Forelimb muscle (tissue), 1 donor: ENCODE measurements at places on chromosomes 5 and 9. TPM values are rescaled to one million over a fixed set of nuclear protein-coding genes. Genes with fewer than 3 reads are reported as not detected.

Gene RPS14
- 3,181 TPM for polyA plus RNA-seq

Gene ZNF782
- 3.4 TPM for polyA plus RNA-seq

Gene GHR
- 20.0 TPM for polyA plus RNA-seq

Gene IRX2
- polyA plus RNA-seq, result 0.13 TPM

Gene DNAH5
- polyA plus RNA-seq, result 0.57 TPM

Gene GAS1
- polyA plus RNA-seq, result 64.7 TPM

Gene AQP3
- 5.3 TPM for polyA plus RNA-seq

Gene SEMA5A
- 27.1 TPM for polyA plus RNA-seq

DNA sequence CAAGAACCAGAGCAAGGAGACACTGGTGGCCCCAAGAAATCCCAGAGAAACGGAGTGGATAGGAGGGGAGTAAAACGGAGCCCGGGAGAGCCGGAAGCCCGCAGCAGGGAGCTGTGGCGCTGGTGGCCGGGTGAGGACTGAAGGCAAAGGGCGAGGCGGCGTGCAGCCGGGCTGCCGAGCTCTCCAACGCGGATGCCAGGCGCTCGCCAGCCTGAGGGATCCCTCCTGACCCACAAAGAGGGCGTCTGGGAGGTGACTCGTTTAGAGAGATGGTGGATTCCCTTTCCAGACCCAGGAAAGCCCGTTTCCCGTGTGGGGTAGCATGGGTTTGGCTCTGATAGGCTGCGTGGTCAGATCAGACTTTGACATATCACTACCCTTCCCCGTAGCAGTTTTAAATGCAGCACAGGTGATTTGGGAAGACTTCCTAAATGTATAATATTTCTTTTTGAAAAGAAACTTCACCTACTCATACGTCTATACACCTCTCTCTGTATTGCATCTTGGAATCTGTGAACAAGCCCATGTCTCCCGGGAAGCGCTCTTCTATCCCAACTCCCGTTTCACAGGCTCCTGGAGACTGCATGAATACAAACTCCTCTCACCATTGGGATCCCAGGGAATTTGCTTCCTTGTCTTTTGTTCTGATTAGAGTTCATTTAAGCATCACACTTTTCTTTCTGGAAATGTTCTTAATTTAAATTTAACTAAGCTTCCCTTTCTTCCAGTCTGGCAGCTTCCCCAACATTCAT is 158.1 kb downstream of the C9orf152 start:
- DNase-seq, result no peak

DNA sequence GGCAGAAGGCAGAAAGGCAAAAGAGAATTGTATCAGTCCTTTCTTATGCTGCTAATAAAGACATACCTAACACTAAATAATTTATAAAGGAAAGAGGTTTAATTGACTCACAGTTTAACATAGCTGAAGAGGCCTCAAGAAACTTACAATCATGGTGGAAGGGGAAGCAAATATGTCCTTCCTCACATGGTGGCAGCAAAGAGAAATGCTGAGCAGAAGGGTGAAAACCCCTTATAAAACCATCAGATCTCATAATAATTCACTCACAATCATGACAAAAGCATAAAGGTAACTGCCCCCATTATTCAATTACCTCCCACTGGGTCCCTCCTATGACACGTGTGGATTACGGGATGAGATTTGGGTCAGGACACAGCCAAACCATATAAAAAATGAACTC is 312.5 kb upstream of the PTGER4 start:
- no peak for DNase-seq

DNA sequence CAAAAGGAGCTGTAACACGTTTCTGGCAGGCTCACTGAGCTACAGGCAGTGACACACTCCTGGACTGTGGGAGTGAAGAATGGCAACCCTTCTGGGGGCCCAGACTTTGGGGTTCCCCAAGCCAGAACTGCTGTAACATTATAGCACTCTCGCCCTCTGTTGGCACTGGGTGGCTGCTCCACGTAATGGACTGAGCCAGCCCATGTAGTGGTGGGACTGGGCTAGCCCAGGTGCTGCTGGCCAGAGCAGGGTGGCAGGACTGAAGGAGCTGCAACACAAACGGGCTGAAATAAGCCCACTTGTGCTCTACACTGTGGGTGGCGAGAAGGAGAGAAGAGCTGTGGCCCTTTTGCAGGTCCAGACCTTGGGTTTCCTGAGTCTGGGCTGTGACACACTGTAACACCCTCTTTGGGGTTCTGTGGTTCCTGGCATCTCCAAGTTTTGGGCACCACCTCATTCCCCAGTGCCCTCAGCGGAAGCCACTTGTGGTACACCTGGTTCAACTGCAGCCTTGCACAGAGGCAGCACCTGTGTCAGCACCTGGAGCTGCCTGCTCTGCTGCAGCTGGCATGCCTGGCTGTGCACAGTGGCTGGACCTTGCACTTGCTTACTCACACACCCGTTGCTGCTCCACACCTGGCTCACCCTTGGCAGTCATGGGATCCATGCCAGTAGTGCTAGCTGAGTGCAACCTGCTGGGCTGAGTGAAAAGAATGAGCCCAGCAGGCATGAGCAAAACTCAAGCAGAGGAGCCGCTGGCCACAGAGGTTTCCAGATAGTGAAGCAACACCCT is 95.0 kb upstream of the PRR16 start:
- no peak for DNase-seq

GRCh38 chr5:38722918-38723317 is 122.9 kb upstream of the OSMR start:
- no peak for DNase-seq

DNA sequence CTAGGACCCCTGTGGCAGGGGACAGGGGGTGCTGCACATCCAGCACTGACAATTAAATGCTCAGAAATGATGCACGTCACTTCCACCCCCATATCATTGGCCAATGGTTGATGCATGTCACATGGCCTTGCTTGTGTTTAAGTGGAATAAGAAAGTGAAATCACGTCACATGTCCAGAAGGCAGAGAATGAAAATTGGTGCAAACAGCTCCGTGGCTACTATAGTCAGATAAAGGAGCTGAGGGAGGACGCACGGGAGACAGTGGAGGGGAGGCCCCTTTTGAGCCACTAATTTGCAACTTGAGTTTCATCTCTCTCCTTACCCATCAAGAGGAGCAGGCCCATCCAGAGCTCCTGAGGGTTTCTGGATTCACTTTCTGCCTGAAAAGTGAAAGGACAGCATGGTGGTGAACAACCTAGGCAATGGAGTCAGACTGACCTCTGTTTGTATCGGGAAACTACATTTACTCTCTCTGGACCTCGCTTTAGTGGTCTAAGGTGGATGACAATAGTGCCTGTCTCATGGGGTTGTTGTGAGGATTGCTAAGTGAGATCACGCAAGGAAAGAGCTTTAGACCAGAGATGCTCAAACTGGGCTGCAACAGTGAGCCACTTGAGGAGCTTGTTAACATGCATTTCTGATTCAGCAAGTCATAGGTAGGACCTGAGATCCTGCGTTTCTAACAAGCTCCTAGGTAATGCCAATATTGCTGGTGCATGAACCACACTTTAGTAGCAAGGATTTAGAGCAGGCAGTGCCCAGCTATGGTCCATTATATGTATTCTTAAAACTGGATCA is 133.9 kb upstream of the ADRA1B start:
- no peak for DNase-seq

DNA sequence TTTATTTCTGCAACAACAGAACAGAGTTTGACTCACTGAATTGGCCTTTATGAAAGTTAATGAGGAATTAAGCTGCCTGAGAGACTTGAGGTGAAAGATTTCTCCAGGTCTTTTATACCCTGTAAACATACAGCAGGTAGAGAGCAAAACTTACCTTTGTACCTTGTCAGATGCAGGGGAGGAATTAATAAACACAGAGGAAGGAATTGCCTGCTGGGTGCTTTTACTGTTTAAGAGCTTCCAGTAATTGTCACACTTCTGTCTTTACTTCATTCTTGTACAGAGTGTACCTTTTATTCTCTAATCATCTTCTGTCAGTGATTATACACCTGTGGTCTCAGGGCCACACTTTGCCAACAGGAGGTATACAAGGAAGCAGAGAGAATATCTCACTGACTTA is 94.0 kb upstream of the GRIN3A start:
- no peak for DNase-seq

DNA sequence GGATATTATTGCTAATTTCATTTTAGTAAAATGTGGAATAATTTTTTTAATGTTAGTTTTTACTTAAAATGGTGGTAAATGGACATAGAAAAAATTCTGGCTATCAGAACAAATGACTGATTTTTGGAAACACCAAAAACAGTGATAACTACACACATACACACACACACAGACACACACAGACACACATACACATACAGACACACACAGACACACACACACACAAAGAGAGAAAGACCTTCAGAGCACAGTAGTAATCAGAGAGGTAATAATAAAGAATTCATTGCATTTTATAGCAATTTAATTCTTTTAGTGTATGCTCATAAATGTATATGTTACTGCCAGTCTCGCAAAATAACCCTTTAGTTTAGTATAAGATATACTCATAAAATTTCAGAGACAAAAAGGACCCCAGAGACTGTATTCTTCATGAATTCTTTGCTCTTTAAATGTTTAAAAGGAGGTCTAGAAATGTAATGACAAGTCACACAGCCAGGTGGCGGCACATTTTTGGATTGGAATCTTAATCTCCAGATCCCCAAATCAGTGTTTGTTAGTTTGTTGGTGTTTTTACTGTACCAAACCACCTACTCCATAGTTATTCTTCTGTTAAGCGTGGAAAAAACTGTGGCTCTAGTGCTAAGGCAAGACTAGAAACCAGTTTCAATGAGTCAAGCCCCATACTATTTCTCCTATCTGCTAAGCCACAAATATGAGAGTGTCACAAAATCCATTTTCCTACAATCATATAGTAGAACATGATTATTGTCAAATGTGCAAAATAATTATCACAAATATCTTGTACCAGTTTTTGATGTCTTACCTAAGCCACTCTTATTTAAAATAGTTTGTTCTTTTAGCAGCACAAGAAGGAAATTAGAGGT is 109.9 kb downstream of the EDIL3 start:
- no peak for DNase-seq

DNA sequence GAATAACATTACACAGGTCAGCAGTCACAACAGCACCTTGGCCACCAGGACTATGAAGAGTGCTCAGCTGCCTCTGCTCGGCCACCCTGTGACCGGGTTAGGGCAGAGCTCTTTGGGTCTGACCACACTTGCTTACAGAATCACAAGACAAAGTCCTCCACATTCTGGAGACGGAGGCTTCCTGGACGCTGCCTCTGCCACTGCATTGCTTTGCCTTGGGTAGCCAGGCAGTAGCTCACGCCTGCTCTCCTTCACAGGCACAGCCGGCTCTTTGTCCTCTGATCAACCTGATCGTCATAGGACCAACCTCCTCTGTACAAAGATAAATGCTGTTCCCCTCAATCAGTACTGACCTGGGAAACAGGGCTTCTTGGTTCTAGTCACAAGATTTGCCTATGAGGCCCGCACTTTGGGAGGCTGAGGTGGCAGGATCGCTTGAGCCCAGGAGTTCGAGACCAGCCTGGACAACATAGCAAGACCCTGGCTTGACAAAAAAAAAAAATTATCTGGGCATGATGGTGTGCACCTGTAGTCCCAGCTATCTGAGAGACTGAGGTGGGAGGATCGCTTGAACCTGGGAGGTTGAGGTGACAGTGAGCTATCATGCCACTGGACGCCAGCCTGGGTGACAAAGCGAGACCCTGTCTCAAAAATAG is 128.4 kb upstream of the IER5L start:
- no peak for DNase-seq

- no peak for DNase-seq
Measured at GRCh38 chr9:75168270-75169178, 80.2 kb downstream of the OSTF1 start.

DNA sequence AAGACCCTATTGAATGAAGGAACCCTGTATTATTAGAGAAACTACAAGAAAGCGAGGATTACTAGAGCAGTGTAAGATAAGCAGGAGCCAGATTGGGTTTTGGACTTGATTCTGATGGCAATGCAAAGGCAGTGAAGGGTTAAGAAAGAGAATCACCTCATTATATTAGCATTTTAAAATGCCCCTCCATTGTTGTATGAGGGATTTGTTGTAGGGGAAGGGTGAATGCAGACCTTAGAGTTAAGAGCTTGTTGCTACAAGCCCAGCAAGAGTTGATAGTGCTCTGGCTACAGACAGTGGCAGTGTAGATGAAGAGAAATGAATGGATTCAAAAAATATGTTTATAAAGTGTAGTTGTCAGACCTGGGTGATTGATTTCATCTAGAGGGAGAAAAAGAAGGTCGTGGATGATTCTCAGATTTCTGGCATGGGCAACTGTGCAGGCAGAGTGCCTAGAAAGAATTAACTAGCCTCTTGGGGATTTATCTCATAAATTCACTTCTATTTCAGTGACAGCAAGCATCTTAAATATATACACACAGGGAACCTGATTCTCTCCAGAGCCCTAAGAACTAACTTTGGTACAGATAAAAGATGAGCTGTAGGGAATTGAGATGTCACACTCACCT is 344.8 kb downstream of the ARRDC3 start:
- no peak for DNase-seq

- DNase-seq, result no peak
Measured at GRCh38 chr9:33161589-33162132, 5.5 kb downstream of the B4GALT1 start.

DNA sequence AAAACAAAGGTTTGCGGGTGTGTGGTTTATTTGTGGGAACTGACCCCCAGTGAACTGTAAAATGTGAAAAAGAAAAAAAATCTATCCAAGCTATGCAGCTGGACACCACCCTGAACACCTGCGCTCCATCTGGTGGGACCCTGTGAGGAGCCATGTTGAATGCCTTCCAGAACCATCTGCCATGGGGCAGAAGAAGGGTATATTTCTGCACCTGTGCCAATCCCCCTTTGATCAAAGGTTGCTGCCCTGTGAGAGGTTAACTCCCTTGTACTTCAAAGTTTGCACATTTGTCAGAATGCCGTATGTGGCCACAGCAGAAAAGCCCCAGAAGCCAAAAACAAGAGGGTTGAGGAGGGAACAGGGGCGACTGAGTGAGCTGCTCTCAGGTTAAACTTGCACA is 148.5 kb upstream of the ALDH1B1 start:
- no peak for DNase-seq

GRCh38 chr5:35129921-35130485 is 82.3 kb upstream of the AGXT2 start:
- DNase-seq, result no peak

DNA sequence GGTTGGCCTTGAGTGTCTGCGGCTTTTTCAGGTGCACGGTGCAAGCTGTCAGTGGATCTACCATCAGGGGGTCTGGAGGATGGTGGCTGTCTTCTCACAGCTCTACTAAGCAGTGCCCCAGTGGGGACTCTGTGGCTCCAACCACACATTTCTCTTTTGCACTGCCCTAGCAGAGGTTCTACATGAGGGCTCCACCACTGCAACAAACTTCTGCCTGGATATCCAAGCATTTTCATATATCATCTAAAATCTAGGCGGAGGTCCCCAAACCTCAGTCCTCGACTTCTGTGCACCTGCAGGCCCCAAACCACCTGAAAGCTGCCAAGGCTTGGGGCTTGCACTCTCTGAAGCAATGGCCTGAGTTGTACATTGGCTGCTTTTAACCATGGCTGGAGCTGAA is 601.5 kb downstream of the MTRR start:
- DNase-seq, result no peak

GRCh38 chr9:92608241-92608908 is 61.6 kb downstream of the IPPK start:
- no peak for DNase-seq

GRCh38 chr5:76291305-76292077 is 111.6 kb upstream of the IQGAP2 start:
- no peak for DNase-seq
